M059J (cell line): ENCODE measurements at places on chromosomes 11 and 22.

- DNase-seq = no peak
Measured at GRCh38 chr11:126415669-126416420, 60.4 kb downstream of the ST3GAL4 start.

DNA sequence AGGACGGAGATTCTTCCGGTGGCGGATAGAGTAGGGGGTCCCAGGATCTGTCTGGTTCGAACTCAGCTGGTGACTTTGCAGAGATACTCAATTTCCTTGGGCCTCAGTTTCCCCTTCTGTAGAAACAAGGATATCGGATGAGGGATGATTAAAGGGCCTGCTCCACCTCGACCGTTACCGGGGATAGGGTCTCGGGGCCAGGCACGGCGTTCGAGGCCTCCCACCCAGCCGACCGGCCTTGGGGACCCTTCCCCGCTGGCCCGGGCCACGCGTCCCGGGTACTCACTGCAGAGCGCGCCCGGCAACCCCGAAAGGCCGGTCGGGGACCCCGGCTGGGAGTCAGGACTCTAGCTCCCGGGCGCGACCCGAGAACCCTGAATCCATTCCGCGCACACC lies 321 bp downstream of the RHBDD3 start:
- DNase-seq = no peak

DNA sequence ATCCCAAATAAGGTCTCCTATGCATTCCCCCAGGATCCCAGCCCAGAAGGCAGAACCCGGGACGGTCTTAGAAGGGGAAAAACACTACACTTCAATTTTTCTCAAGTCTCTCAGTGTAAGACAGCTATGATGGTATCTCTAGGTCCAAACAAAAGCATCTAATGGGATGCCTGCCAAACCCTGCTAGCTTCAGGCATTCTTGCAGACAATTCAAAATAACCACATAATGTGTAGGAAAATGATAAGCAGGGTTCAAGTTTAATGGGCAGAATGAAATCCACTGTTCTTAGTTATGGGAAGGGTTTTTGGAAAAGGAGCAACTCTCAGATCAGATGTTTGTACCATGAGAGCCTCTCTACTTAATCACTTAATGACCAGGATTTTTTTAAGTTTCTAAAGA lies 119.8 kb upstream of the ANO1 start:
- DNase-seq = peak; percentile 89

DNA sequence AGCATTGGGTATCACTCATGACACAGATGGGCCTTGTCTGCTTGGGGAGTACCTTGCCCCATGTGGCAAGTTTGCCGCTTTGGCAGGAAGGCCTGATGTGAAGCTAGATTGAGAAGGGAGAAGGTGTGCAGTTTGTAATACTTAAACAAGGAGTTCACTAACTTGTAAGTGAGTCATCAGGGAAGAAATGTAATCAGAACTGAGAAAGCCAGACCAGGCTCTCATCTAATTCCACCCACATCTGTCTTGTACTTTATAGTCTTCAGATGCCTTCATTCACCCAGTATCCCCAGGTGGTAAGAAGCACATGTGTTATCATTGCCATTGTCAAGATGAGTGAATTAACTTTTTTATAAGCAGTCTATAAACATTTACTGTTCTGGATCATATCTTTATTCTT lies 116.0 kb upstream of the DDI1 start:
- DNase-seq = peak; percentile 53

GRCh38 chr22:47990481-47990880 lies 1228.0 kb downstream of the TBC1D22A start:
- no peak for DNase-seq

DNA sequence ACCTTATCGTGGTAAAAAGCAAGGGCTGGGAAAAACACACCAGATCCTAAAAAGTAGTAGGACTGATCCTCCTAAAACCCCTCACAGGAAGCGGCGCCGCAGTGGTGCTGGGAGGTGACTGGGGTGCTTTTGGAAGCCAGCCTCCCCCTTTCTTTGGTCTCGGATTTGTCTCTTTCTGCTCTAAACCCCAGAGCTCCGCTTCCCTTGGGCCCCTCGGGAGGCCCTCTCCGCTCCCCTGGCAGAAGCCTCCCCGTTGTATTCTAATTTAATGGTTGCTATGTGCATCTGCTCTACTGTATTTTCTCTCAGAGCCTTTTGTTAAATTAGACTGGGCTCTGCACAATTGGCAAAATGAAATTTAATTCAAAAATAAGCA lies 587.7 kb downstream of the OPCML start:
- no peak for DNase-seq

DNA sequence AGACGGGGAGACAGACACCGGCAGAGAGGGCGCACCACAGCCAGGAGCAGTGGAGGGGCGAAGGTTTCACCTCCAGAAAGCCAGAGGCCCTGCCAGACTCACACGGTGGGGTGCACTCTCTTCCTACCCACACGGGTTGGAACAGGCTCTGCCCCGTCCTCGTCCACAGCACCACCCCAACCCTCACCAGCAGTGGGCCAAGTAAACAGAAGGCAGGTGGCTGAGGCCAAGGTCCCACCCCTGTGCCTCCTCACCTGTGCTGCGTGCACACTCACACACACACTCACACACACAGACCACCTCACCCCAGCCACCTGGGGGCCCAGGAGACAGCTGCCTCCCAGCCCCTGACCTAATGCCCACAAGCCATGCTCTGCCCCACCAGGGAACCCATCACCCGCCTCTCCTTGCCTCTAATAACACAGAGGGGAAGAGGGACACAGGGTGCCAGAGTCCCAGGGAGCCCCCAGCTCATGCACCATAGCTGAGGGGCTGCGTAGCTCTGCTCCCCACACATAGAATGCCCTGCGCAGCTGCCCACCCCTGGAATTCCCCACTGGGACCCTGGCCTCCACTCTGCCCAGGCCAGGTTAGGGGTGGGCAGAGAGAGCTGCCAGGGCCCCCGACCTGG lies 3.1 kb downstream of the CYB5R3 start:
- DNase-seq = no peak

DNA sequence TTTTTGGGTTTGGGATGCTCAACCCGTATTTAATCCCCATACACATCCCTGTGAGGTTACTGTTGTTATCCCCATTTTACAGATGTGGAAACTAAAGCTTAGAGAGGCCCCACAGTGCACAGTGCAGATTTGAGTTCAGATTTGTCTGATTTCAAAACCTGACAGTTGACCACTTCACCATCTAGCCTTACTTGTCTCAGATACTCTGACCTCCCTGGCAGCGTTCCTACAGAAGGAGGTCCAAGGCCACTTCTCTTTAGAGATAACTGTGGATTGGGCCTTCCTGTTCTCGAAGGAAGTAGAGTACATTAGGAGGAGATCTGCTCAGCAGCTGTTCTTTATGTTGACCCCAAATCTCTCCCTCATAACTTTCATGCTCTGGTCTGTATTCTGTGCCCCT lies 46.7 kb upstream of the CTTN start:
- no peak for DNase-seq

DNA sequence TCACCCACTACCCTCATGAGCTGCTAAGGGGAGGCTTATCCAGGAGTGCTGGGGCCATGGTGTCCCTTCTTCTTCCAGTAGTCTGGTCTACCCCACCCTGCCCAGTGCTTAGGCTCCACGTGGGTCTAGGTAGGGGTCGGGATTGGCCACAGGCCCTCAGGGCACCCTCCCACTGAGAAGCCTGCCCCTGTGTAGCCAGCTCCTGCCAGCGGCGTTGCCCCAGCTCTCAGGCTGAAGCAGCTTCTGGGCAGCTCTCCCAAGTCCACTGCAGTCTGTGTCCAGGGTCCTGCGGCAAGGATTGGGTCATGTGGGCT lies 24.0 kb upstream of the RIC3 start:
- no peak for DNase-seq

- DNase-seq = no peak
Measured at GRCh38 chr11:81897639-81898038, 836.0 kb downstream of the FAM181B start.

DNA sequence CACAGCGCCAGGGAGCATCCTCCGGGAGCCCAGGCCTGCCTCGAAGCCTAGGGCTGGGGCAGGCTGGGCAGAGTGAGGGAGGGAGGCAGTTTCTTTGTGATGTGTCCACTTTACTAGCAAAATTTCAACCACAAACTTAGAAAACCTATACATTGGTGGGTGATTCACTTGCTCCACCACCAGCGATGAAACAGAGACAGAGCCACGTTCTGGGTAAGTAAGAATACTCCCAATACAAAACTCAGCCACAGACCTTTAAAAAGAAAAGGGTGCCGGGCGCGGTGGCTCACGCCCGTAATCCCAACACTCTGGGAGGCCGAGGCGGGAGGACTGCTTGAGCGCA lies 22.3 kb downstream of the CDKN1C start:
- peak; percentile 26 for DNase-seq

DNA sequence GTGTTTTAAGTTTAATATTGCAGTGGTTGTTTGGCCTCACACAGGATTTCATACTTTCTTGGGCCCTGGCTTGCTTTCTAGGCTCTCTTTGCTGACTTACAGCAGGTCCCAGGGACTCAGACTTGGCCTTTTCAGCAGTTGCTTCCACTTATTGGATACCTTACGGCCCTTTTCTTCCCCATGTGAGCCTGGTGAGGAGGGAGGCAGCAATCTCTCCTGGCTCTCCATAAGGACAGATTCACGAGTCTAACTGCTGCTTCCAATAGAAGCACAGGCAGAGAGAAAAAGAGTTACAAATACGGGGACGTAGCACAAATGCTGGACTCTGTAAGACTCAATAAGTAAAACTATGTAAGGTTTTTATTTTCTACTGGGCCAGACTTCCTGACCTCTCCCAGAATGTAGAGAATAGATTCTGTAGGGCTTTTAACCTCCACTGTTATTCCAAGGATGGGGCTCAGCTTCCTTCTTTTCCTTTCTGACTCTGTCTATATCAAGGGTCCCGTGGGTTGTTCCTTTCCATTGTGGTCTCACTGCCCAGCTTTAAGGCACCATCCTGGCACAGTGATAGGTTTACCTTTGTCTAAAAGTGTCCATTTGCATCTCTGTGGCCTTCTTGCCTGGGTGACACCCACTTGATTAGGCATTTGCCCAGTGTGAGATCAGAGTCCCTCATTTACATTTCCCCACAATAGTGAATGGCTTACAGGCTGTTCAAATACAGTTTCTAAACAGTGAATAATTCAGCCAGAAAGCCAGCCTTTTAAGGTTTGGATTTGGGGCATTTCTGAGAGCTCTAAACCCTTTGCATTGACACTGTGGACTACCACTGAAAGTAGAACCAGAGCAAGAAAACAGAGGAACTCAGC lies 92.8 kb downstream of the RASSF10 start:
- DNase-seq = no peak

GRCh38 chr11:22828373-22828772 lies 1.2 kb downstream of the SVIP start:
- no peak for DNase-seq

DNA sequence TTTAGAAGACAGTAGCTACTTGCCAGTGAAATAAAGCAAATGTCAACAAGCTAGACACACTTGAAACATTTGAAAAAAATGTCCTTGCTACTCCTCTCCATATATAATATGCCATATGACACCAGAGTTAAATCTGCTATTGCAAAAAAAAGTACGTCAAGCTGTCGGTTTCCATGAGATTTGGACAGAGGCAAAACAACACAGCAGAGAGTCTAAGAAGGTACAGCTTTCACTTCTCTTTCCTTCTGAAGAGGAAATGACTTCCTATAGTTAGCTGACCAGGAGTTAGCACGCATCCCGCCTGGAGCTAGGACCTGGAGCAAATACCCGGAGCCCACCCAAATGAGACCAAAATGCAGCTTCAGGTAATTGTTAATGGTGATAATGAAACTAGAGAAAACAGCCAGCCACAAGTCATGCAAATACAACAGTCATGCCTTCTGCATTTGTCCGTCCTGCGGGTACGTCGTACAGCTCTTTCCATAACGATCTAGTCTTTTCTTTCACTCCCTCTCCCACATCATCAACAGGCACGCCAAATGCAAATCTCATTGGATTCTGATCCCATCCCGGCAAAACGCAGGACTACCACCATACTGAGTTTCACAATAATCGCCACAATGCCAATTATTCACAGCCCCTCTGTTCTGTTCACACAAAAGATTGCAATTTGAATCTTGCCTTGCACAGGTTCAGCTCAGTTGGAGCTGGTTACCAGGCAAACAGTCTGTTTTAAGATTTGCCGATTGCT lies 395.0 kb upstream of the CCDC90B start:
- no peak for DNase-seq

- DNase-seq = no peak
Measured at GRCh38 chr11:17135916-17136683, 58.6 kb upstream of the RPS13 start.

GRCh38 chr11:64110465-64111375 lies 55.2 kb downstream of the MACROD1 start:
- no peak for DNase-seq

DNA sequence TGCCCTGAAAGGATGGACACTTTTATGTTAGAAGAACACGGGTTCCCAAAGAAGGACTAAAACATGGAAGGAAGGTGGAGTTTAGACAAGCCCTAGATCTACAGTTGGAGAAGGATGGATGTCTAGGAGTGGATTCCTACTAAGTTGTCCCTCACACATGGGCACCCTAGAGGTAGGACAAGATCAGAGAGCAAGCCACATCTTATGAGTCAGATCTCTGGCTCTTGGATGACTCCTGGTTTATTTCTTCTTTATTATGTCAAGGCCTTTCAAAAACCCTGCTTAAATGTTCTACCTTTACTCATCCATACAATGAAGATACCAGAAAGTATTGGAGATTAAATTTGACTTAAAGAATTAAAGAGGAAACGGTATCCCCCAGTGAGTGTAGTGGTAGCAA lies 34.4 kb downstream of the PRCP start:
- peak; percentile 39 for DNase-seq

DNA sequence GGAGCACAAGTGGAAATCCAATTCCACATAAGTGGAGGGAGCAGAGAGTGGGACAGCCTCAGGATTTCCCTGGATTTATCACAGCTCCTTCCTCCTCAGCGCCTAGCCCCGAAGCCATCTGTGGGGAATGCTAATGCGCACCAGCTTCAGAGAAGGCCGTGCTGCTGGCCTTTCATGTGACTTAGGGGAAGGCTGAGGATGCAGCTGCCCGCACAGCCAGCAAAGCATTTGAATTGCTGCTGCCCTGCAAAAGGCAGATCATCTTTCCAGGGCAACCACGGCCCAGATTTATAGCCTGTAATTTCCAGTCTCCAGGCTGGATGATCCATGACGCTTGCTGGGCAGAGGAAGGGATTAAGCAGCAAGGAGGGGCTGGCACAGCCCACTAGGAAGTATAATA lies 29.9 kb downstream of the SYN3 start:
- peak; percentile 31 for DNase-seq

- DNase-seq = no peak
Measured at GRCh38 chr11:44456544-44457300, 108.7 kb upstream of the CD82 start.

DNA sequence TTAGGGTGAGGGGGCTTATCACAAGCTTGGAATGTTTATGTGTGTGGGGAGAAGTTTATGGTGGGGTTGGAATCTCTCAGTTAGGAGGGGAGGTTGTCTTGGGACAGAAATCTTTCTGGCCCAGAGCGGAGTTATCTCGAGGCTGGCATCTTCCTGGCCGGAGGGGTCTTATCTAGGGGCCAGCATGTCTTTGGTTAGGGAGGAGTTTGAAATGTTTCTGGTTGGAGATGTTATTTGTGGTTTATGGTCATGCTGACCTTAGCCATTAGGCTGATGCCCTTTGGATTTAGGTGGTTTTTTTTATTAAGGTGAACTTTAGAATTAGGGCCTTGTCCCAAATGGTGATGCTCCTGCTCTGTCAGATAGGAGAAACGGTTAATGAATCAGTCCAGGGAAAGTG lies 7.9 kb upstream of the RBMXL2 start:
- no peak for DNase-seq
